ENCODE measurements at places on chromosomes 3 and 15.

DNA sequence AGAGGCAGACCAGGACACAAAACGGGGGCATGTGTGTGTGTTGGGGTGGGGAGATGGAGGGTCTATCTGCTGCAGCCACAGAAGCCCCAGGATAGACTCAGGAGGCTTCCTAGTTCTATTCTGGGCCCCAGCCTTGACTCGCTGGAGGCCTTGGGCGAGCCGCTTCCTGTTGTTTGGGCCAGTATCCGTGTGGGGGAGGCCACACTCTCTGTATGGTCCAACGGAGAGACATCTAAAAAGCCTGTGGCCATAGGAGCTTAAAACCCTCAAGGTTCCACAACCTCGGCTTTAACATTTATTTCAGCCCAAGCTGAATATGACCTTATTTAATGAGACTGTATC, 32.8 kb downstream of the POC1A start:
- DNase-seq = no peak

DNA sequence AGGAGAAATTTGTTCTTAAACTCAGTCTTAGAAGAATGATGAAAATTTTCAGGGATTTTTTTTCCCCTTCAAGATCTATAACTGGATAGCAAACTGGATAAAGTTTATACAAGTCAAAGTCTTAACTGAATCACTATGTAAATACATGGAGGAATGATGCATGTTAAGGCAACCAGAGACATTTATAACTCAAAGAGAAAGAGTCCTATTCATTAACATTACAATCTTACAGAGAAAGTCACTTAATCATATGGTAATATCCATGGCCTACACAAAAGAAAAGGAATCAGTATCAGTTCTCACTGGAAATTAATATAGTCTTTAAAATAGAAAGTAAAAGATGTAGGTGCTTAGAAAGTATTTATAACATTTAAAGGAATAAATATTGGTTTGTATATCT, 869.1 kb downstream of the TBL1XR1 start:
- no peak for DNase-seq

GRCh38 chr3:61771976-61772375, 210.6 kb downstream of the PTPRG start:
- DNase-seq = no peak

DNA sequence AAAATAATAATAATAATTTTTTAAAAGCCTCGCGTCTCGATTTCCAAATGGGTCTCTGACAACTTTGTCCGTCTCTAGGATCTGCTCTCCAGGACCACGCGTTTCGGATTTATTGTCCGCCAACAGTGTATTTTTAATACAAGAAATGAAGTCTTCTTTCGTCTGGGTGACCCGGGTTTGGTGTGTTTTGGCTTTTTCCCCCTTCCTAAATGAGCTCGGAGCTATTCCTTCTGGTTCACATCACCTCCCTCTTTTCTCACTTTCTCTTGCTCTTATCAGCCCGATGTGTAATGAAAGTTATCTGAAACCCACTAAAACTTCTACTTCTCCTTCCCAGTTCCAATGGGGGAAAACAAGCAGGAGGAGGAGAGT, 516.7 kb downstream of the MECOM start:
- no peak for DNase-seq

DNA sequence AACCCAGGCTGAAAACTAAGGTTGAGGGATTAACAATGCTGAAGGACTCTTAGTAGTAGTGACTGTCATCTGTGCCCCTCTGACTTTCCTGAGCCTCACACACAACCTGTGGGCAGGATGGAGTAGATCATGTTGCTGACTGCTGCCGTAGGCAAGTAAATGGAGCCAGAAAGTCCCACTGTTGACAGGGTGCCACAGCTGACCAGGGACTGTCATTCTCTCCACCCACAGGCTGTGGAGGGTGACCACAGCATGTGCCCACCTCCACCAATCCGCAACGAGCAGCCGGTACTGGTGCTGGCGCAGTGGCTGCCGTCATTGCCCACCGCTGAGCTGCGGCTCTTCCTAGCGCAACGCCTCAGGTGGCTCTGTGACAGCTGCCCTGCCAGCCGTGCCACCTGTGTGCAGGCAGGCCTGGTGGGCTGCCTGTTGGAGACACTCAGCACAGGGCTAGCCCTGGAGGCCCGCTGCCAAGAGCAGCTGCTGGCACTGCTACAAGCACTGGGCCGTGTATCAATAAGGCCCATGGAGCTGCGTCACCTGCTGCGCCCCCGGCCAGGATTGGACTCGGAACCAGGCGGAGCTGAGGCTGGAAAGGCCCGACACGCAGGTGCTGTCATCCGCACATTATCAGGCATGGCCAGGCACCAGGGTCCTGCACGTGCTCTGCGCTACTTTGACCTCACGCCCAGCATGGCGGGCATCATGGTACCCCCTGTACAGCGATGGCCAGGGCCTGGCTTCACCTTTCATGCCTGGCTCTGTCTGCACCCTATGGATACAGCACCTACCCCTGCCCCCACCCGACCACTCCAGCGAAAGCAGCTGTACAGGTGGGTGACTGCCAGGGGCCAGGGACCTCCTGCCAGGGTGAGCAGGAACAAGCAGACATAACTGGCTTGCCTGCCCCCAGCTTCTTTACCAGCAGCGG, 15.6 kb downstream of the NBEAL2 start:
- DNase-seq = no peak

DNA sequence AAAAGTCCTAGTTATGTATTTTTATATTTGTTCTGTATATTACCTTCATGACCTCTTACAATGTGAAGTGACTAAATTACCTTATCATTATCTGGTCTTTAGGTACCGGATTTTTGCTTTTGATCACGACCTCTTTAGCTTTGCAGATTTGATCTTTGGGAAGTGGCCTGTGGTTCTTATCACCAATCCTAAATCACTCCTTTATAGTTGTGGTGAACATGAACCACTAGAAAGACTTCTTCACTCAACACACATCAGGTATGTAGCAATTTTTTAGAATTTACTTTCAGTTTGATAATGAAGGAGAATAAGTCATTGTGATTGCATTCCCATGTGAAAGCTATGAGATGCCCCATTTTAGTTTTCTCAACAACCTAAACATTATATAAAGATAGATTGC, 18.3 kb downstream of the TMEM62 start:
- DNase-seq = no peak

DNA sequence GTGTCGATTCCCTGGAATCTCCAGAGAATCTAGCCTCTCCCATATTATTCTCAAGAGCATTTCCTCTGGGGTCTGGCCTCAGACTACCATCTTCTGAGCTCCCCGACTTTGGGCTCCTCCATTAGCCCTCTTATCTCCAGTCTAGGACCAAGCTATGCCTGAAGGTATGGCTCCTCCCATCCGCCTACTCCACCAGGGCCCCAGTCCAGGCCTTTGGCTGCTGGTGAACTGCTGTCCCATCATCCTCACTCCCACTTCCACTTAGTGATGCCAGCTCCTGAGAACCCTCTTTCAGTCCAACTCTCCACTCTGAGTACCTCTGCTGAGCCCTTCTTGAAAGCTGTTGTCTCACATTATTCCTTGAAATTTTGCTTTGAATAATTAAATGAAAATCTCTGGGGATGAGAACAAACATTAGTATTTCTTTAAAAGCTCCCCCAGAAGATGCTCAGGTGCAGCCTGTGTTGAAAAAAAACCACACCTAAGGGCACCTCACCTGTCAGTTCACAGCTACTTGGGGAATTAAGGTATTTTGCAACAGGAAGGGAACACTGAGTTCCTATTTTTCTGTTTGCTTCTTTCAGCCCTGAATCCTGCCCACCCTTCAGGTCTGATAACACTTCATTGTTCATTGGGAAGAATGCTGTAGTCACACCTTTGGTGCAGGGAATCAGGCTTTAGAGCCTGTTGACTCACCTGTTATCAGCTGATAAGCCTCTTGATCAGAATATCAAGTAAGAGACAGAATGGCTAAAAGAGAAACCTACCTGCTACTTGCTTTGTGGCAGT, 9.5 kb downstream of the CLDN18 start:
- no peak for DNase-seq

DNA sequence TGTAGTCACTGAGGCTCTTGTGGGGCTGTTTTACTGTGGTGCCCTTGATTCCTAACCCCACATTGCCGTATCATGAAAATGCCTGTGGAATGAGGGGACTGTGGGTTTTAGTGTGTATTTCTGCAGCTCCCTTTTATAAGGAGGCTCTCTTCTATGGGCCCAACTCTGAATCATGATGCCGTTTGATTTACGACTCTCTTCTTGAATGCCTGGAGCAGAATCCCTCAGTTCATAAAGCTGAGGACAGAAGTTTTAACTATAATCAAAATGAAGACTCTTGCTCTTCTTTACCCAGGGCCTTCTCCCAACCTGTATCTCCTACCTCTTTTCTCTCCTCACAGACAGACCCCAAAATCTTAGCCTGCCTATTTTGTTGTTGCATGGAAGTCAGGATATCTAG, 109.5 kb downstream of the RARB start:
- DNase-seq = no peak

Measured in fibroblast of the conjunctiva (primary cell).